ENCODE measurements at places on chromosomes 6 and 20.

DNA sequence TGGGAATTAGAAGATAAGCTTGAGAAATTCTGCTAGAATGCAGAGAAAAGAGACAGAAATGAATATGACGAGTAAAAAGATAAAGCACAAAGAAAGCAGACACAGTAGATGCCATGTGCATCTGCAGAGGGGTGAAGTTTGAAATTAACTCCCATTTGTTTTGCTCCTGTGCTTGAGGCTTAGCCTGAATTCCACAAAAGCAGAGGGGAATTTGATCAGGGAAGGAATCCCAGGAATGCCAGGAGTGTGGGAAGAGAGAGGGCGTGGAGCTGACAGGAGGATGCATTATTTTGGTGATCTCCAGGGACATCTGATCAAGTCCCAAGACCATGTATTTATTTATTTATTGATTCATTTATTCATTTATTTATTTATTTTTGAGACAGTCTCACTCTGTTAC lies 55.6 kb downstream of the SLC22A1 start:
- no peak for DNase-seq

- DNase-seq: no peak
These were observed 184.0 kb downstream of the PDE7B start for GRCh38 chr6:136035378-136036070.

DNA sequence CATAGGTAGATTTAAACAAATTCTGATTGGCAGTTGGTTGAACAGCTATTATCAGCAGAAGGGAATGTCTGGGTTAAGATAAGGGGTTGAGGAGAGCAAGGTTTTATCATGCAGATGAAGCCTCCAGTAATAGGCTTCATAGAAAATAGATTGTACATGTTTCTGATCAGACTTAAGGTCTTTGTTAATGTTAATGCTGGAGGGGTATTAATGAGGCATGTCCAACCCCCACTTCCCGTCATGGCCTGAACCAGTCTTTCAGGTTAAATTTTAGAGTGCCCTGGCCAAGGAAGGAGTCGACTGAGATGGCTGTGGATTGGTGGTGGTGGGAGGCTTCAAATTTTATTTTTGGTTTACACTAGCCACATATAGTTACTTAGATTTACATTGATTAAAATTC lies 3.4 kb downstream of the CLPSL1 start:
- DNase-seq: no peak

- DNase-seq: no peak
These were observed 41.7 kb downstream of the PLAGL1 start for GRCh38 chr6:143966312-143966711.

- no peak for DNase-seq
These were observed 27.7 kb upstream of the DTNBP1 start for GRCh38 chr6:15690510-15690909.

- DNase-seq: no peak
These were observed 480.9 kb upstream of the CHD6 start for GRCh38 chr20:42099101-42099500.

Data from activated naive CD4-positive, alpha-beta T cell treated with anti-CD3 and anti-CD28 coated beads, Interleukin-2, amount 50 U/mL, for 72 hours (primary cell).